ENCODE measurements at places on chromosomes 2 and 18.

GRCh38 chr2:148552675-148553331 lies 91.7 kb upstream of the EPC2 start:
- no peak for DNase-seq

- DNase-seq = no peak
Observed at GRCh38 chr2:224025874-224026273, 13.2 kb downstream of the SERPINE2 start.

DNA sequence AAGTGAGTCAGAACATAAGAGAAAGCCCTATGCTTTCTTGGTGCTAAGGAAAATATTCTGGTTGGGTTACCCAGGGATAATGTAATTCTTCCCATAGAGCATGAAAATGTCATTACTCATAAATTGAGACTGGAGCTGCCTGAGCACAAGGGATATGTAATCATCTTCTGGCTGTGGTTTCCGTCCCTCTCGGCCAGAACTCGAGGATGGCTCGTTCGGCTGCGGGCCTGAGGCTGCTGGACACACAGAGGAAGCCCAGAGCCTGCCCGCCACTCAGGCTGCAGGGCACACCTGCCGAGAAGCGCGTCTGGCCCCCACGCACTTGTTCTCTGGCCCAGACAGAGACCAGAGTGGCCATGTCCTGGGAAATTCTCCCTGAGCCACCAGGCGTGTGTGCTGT lies 104.9 kb downstream of the ASAP2 start:
- DNase-seq = peak; percentile 76

- DNase-seq = no peak
Observed at GRCh38 chr18:35580701-35581539, 620 bp upstream of the GALNT1 start.

- no peak for DNase-seq
Observed at GRCh38 chr2:190930411-190930810, 49.8 kb downstream of the GLS start.

DNA sequence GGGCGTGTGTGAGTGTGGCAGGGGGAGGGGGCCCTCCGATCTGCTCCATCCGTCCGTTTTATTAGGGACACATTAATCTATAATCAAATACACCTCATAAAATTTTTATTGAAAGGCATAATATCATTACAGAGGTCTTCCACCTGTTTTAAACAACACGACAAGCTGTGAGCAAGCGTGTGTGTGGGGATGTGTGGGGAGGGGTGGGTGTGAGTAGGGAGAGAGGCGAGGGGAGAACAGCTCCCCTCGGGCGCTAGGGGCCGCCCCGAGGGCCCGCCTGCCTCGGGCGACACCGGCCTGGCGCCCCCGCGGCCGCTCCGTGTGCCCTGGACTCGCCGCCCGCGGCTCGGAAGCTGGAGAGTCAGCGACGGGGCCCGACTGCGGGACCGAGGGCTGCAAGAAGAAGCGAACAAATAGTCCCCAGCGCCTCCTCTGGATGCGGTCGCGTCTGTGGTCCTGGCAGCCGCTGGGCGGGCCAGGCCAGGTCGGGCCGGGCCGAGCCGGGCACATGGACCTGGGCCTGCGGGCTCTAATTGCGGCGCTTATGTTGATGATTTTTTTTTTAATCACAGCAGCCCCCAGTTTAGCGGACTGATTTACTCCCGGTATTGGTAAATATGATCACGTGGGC lies 352 bp upstream of the HOXD9 start:
- DNase-seq = no peak

DNA sequence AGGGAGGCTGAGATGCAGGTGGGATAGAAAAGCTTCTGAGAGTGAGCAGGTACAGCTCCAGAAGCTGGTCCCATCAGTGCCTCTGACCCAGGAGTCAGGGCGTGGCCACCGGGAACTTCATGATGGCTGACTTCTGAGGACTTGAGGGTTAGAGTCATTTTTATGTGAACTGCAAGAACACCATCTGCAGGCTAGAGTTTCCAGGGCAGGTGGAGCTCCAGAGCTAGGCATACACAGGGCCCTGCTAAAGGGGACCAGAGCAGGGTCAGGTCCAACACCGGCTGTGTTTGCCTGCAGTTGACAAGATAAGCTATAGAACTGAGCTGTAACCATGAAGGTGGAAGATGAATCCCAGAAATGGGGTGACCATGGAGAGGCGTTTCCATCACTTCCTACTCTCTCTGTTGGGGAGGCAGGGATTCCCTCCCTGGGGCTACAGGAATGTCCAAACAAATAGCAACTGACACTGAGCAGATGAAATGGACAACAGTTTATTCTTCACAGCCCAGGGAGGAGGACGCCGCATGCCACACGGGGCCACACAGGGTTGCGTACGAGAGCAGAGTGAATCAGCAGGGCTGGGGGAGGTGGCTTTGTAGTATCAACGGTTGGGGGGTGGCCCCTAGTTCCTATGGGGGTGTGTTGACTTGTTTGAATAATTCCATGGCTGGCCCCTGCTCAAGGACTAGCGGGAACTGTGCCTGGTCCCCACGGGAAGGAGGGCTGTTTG lies 77.6 kb upstream of the ZNF516 start:
- no peak for DNase-seq

DNA sequence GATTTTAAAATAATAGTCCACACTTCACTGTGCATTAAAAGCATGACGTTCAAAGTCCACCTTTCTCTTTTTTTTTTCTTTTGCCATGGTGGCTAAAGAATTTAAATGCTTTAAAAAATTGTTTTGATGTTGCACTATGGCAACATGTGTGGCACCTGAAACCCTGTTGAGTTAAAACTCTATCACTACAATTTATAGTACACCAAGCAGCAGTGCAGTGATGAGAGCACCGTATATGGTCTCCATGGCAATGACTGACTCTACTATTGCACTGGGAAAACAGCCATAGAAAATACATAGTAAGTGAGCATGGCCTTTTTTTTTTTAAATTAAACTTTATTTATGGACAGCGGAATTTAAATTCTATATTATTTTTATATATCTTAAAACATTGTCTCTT lies 298.8 kb downstream of the FIGN start:
- no peak for DNase-seq

DNA sequence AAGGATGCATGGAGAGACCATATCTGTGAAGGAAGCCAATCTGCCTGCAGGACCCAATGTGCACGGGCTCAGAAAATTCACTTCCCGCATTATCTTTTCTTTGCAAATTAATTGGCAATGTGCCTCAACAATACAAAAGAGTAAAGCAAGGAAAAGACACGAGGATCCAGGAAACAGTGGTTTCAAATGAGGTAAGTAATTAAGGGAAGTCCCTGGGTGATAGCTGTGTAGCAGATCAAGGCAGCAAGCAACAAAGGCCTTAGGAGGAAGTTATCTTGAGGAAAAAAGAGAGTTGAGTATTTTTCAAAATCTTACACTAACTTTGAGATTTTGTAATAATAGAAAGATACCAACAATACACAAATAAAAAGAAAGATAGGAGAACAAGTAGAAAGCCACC lies 44.3 kb upstream of the TGIF1 start:
- DNase-seq = no peak

DNA sequence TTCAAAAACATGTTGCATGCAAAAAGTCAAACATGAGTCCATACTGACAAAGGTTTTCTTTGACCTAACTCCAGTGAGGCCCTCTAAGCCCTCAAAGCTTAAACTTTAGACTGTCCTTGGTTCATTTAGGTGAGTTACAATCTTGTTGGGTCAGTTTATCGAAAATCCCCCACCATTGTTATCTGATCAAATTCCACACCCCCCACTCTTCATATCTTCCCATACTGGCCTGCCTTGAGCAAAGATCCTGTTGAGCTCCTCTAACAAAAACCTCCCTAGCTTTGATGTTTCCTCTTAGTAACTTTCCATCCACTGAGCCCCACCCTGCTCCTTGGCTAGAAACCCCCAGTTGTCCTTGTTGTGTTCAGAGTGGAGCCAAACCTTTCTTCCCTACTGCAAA lies 193.7 kb downstream of the ARHGAP28 start:
- DNase-seq = no peak

GRCh38 chr18:43751835-43752234 lies 474.5 kb upstream of the SYT4 start:
- DNase-seq = no peak

DNA sequence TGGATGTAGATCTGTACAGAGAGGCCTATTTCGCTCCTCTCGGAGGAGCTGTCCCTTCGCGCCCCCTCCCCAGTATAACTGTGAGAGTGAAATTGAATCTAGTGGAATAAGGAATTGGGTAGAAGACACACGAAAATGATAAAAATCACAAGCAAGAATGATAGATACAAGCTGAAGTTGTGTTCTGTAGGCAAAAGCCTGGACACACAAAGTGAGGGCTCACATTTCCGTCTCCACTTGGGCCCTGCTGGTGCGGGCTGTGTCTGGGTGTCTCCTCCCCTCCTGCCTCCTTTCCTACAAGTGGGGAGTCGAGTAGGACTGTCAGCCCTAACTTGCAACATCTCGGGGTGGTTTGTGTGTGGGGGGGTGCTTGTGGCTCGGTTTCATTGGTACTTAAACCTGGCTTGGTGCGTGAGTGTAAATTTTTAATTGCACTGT lies 457 bp upstream of the SP9 start:
- DNase-seq = no peak

GRCh38 chr18:24499814-24500213 lies 39.4 kb downstream of the HRH4 start:
- no peak for DNase-seq

- DNase-seq = no peak
Observed at GRCh38 chr18:80175451-80176204, 66.6 kb downstream of the ADNP2 start.

DNA sequence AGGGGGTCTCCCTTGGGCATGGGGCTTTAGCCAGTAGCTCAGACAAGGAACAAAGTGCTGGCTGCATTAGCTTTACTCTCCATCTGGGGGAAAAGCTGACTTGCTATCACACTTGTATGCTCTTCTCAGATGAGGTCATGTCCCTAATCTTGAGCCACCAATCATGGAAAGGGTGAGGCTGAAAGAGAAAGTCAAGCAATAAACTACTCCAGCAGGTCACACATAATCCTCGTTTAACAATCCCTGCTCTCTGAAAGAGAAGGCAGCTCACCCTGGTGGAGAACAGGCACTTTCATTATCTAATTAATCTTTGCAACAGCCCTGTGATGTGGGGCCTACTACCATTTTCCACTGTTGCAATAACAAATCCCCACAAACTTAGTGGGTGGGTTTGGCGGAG lies 129.7 kb upstream of the CAPN13 start:
- no peak for DNase-seq

DNA sequence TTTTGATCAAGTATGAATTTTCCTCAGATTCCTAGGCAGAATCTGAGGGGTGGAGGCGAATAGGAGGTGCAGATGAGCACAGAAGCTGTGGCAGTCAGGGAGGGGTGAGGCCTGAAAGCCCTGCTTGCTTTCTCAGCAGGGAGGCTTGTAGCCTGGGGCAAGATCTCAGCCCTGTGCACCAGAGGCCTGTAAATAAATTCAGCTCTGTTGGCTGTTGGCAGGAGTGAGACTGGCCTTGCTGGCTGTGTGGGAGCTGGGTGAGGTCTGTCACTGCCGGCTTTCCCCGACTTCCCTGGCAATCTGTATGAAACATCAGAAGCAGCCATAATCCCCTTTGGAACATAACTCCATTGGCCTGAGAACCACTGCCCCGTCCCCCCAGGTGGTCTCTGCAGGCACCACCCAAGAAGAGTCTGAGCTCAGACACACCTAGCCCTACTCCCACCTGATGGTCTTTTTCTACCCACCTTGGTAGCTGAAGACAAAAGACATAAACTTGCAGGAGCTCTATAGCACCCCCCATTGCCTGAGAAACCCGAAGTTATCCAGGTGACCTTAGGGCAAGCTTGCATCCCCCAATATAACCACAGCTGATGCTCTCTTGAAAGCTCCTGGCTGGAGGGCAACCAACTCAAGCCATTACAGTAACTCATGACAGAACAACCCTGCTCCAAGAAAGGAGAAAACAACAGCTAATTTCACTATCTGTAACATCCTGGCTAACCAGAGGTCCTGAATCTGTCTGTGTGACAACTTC lies 32.3 kb downstream of the EVA1A start:
- DNase-seq = no peak

DNA sequence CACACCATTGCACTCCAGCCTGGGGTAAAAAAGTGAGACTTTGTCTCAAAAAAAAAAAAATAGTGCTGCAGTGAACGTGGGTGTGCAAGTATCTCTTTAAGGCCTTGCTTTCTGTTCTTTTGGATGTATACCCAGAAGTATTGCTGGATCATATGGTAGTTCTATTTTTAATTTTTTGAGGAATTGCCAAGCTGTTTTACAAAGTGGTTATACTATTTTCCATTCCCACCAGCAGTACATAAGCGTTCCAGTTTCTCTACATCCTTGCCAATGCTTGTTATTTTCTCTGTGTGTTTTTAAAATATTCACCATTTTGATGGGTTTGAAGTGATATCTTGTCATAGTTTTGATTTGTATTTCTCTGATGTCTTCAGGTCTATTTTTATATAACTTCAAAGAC lies 13.1 kb downstream of the ARMC9 start:
- DNase-seq = no peak

- no peak for DNase-seq
Observed at GRCh38 chr2:71067567-71068217, 756 bp upstream of the NAGK start.

GRCh38 chr18:38611036-38611964 lies 1045.7 kb upstream of the CELF4 start:
- DNase-seq = no peak

DNA sequence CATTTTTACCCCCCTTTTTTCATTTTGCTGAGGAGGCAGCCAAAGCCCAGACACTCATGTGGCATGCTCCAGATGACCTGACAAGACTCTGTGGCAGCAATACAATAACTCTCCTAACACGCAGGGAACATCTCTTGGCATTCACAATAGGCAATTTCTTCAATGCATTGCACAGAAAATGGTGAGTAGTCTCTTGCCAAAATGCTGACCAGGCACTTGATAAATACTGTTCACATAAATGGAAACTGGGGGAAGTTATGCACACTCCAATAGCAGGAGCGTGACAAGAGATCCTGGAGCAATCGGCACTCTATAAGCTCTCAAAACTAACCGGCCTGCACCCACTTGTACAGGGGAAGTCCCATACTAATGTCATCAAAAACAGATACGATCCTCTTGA lies 66.3 kb downstream of the NBAS start:
- DNase-seq = no peak

DNA sequence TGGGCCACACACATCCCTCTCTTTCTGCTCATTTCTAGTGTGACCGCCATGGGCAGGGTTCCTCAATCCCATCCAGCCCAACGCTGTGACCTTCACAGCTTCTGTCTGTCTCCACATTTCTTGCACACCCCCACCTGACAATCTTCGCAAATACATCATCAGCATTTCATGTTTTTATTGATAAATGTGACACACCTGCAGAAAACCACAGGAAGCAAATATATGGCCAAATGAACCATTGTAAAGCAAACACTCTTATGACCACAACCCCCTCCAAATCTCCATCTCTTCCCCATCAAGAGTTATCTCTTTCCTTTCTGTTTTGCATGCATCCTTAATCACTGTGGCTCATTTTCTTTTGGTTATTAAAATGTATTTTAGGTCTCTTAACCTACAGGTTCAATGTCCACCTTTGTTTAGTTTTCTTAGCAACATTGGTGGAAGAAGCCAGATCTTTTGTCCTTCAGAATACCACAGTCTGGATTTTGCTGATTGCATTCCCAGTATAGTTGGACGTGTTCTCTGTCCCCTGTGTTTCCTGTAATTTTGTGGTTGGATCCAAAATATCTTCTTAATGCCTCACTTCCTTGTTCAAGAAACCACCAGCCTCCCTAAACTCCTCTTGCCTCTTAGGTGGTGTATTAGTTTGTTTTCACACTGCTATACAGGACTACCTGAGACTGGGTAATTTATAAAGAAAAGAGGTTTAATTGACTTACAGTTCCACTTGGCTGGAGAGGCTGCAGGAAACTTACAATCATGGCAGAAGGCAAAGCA lies 9.8 kb upstream of the NCK2 start:
- no peak for DNase-seq

GRCh38 chr18:72846736-72847533 lies 20.9 kb downstream of the NETO1 start:
- no peak for DNase-seq

All from ascending aorta (tissue), 2 donors.